Activated T-cell treated with anti-CD3 and anti-CD28 coated beads for 48 hours (primary cell): ENCODE measurements at places on chromosomes 12 and 14.

DNA sequence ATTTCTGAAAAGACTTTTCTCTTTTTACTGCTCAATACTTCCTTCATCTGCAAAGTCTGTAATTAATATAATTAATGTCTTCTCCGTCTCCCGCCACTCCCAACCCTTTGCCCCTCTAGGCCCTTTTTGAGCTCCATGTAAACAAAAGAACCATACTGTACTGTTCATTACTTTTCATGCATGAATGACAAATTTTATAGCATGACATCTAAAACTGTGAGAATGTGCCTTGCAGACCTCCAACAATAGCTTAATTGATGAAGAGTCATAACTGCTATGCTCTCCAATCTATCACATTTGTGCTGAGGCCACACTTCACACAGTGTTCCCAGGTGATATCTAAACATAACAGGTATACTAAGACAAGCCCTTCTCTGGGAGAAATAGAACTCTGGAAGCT, 1122.7 kb upstream of the ATXN7L3B start:
- DNase-seq: no peak

GRCh38 chr14:104306450-104307040, 168.2 kb downstream of the KIF26A start:
- DNase-seq: no peak

- no peak for DNase-seq
These were observed 155.1 kb downstream of the CEP83 start for GRCh38 chr12:94304566-94305061.

GRCh38 chr12:109680264-109681005, 33.2 kb upstream of the FAM222A start:
- DNase-seq: no peak

GRCh38 chr12:121209624-121210572, at the start of gene P2RX4:
Gene P2RX4 (plus strand): TSS chr12:121210129. CDS start chr12:121210165, 36 bp downstream.
- DNase-seq: peak; percentile 88

DNA sequence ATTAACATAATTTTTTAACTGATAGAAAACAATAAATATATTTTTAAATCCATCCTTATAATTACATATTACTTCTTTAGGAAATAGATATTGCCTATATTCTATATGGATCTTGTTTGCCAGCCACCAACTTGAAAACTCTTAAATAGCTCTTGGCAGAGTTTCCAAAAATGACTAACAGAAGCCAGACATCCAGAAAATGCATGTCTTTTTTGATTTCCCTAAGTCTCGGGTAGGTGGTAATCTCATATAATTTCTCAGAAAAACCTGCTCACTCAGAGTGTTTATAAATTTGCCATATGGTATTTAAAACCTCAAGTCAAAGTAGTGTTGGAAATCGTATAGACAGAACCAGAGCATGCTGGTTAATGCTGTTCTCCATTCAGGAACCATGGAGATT, 360.4 kb upstream of the FOXG1 start:
- DNase-seq: no peak

GRCh38 chr12:71160585-71160984, 2.8 kb upstream of the TSPAN8 start:
- DNase-seq: no peak

- peak; percentile 28 for DNase-seq
These were observed 310 bp downstream of the BICDL1 start for GRCh38 chr12:119989361-119989730.

GRCh38 chr12:122471324-122472226, 29.2 kb downstream of the ZCCHC8 start:
- no peak for DNase-seq

DNA sequence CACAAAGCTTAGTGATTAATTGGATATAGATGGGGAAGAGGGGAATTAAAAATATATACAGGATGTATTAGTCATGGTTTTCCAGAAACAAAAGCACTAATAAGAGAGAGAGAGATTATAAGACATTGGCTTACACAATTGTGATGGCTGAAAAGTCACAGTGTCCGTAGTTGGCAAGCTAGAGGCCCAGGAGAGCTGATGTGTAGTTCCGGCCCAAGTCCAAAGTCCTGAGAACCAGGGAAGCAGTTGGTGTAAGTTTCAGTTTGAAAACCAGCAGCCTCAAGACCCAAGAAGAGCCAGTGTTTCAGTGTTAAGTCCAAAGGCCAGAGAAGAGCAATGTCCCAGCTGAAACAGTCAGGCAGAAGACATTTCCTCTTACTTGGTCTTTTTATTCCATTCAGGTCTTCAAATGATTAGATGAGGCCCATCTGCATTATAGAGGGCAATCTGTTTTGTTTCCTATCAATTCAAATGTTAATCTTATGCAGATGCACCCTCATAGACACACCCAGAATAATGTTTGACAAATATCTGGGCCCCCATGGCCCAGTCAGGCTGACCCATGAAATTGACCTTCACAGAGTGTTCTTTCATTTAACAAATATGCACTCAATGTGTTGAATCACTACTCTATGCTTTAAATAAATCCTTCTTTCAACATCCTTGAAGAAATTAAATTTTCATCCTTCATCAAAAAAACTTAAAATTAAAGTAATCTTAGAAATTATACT, 67.2 kb upstream of the DIO2 start:
- no peak for DNase-seq

DNA sequence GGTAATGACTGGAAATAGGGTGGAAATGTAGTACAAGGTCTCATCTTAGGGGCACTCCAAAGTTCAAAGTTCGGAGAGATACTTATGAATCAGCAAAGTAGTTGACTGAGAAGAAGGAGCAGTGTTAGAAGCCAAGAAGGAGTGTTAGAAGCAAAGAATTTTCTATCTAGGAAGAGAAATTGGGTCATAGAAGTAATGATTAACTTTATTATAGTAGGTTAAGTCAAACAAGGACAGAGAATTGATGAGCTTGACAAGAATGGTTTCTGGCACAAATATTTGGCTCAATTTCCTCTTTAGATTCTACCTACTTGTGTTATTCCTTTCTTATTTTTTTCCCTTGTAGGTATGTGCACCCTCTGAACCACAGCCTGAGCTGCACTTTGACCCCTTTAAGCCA, 810.5 kb upstream of the LRFN5 start:
- DNase-seq: no peak

DNA sequence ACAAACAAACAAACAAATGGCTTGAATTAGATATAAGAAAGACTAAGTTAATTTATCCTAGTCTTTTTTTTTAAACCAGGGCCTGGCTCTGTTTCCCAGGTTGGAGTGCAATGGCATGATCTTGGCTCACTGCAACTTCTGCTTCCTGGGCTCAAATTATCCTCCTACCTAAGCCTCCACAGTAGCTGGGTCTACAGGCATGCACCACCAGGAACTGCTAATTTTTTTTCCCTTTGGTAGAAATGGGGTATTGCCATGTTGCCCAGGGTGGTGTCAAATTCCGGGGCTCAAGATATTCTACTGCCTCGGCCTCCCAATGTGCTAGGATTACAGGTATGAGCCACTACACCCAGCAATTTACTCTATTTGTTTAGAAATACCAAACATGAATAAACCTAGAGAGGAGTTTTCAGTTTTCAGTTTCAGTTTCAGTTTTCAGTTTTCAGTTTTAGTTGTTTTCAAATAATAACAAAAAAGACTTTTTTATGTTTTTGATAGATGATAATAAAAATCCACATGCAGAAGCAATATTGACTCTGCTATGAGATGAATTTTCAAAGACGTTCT, 817.0 kb downstream of the FLRT2 start:
- DNase-seq: no peak

DNA sequence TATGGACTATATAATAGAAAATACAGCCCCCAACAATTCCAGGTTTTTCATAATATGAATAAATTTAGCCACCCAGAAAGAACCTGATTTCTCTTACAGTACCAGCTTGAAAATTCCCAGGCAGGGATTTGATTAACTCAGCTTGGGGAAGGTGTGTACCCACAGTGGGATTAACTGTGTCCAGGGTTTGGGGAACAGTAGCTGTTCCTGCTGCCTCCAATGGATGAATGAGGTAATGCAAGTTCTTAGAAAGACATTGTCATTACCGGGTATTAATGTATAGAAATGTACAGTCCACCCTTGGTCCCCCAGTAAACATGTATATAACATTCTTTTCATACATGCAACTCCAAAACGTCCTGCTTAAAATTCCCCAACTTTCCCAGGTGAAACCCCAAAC, 115.6 kb downstream of the LRIG3 start:
- DNase-seq: no peak

DNA sequence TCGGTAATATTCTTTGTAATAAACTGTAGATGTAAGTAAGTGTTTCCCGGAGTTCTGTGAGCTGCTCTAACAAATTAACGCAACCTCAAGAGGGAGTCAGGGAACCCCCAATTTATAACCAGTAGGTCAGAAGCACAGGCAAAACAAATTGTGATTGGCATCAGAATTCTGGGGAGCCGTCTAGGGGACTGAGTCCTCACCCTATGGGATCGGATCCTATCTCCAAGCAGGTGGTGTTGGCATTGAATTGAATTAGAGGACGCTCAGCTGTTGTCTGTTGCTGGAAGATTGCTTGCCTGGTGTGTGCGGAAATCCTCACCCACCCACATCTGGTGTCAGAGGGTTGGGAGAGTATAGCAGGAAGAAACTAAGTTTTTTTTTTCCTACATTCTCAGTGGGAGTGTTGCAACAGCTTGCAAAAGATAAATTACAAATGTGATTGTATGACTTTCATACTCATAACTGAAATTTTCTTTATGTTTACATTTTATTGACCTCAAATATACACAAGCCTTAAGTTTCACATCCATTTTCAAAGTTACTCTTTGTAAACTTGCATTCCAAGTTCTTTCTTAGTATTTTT, 5.5 kb downstream of the TMEM52B start:
- DNase-seq: no peak

GRCh38 chr12:82638324-82638723, 48.4 kb upstream of the TMTC2 start:
- no peak for DNase-seq

- DNase-seq: no peak
These were observed 1.2 kb downstream of the PTPRQ start for GRCh38 chr12:80445083-80445793.

- no peak for DNase-seq
These were observed 60.4 kb downstream of the PPP1R36 start for GRCh38 chr14:64610049-64610746.

DNA sequence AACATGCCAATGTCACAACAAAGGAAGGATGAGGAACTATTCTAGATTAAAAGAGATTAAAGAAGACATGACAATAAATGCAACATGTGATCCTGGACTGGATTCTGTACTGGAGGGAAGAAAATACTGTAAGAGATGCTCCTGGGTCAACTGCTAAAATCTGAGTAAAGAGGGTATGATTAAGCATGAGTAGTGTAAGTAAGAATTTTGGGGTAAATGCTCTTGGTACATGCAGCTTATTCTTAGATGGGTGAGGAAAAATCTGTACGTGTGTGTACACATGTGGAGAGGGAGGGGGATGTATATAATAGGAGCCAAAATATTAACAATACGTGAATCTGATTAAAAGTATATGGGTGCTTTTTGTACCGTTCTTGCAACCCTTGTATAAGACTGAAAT, 66.0 kb downstream of the CDC42BPB start:
- no peak for DNase-seq

DNA sequence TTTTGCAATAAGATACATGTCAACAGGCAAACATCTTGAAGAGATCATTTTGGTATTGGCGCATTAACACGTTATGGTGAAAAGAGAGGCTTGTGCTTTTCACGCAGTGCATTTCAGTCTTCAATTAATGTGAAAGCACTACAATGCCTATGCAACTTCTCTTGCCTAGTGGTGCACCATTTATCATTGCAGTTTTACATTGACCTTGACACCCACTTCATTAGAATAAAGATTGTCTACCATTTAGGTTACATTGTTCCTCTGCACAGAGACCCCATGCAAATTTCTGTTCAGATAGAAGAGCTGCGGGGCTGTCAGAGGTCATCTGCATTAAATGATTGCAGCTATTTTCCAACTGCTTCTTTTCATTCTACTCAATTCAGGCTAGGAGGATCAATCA, 212.2 kb upstream of the NPAS3 start:
- no peak for DNase-seq

DNA sequence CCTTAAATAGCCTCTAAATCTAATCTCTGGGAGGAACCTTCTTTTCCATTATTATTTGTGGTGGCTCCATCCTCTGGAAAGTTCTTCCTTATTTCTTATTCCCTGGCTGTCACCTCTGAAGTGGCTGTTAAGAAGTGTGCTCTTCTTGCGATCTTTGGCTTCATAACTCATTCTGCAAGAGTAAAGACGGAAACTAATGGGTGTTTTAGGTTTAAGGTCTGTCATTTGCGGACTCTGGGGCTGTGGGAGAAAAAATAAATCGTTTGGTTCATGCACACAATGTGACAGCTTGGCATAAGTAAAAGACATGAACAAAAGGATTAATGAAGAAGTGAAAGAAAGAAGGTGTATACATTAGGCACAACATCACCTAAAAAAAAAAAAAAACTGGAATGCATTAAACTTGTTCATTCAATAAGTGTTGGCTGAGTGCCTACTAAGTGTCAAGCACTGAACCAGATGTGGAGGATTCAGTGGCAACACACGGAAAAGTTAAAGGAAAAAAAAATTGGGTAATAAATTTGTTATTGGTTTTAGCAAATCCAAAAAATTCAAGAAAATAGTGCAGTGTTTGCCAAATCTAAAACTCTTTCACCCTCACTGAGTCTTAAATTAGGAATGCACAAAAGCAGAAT, 99.5 kb downstream of the ERGIC2 start:
- no peak for DNase-seq

- DNase-seq: no peak
These were observed 173.1 kb downstream of the DUSP6 start for GRCh38 chr12:89179245-89179644.

- no peak for DNase-seq
These were observed 45.7 kb downstream of the TTC6 start for GRCh38 chr14:37641117-37641516.

GRCh38 chr12:9810671-9811070, 16.6 kb upstream of the KLRF1 start:
- DNase-seq: no peak

- DNase-seq: no peak
These were observed 53.9 kb downstream of the SMUG1 start for GRCh38 chr12:54134850-54135249.

- no peak for DNase-seq
These were observed 42.7 kb downstream of the ALX1 start for GRCh38 chr12:85322715-85323114.

DNA sequence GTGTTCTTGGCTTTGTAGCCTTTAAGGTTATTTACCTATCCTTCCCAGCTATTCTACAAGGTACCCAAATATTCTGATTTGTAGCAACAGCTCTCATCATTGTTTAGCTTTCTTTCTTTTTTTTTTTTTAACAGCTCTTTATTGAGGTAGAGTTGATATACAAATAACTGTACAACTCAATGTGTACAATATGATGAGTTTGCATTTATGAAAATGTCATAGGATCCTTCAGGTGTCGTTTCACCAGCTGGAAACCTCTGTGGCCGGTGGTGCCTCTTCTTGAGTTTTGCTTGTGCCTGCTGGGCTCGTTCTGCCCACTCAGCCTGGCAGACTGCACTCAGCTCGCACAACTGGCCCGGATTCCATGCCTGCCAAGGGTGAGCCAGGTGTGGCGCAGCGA, 26.9 kb upstream of the TBPL2 start:
- no peak for DNase-seq

- no peak for DNase-seq
These were observed 1.8 kb upstream of the AQP5 start for GRCh38 chr12:49959685-49960473.

- DNase-seq: no peak
These were observed 570.4 kb upstream of the SEL1L start for GRCh38 chr14:82104013-82104412.
